ENCODE measurements at places on chromosomes 12 and 14. TPM values are rescaled to one million over a fixed set of nuclear protein-coding genes. Genes with fewer than 3 reads are reported as not detected.

Gene CD69
- total RNA-seq = 4.4 TPM

Gene CMA1
- 2.8 TPM for total RNA-seq

Gene IPO4
- 23.4 TPM for total RNA-seq

Gene SPIC
- 0.33 TPM for total RNA-seq

Gene KRT79
- total RNA-seq = not detected

Gene CABP1
- total RNA-seq = 1.7 TPM

Gene KCNMB4
- total RNA-seq = 3.3 TPM

Gene ARL1
- total RNA-seq = 94.0 TPM

Gene NOVA1
- 13.8 TPM for total RNA-seq

Gene APEX1
- total RNA-seq = 66.0 TPM

Gene SRRM4
- total RNA-seq = 0.88 TPM

- no peaks in the 10 kb centered on the region for H3K4me1 ChIP-seq
- no peaks in the 10 kb centered on the region for H3K27me3 ChIP-seq
- H3K27ac ChIP-seq = no peak overlapping the region
Observed at GRCh38 chr14:105220699-105221597, 27.4 kb upstream of the BTBD6 start.

GRCh38 chr14:94050231-94050880, 24.2 kb downstream of the OTUB2 start:
- H3K27ac ChIP-seq = no peak overlapping the region
- no peaks in the 10 kb centered on the region for H3K4me1 ChIP-seq
- H3K27me3 ChIP-seq = no peaks in the 10 kb centered on the region
- no peak for DNase-seq
- H3K36me3 ChIP-seq = peaks cover 16% of the 10 kb centered on the region

- no peaks in the 10 kb centered on the region for H3K36me3 ChIP-seq
- DNase-seq = no peak
- H3K4me1 ChIP-seq = no peaks in the 10 kb centered on the region
- no peak overlapping the region for H3K27ac ChIP-seq
- no peak overlapping the region for H3K4me3 ChIP-seq
- H3K27me3 ChIP-seq = no peaks in the 10 kb centered on the region
Observed at GRCh38 chr14:106185837-106186233, 659.5 kb downstream of the TMEM121 start.

DNA sequence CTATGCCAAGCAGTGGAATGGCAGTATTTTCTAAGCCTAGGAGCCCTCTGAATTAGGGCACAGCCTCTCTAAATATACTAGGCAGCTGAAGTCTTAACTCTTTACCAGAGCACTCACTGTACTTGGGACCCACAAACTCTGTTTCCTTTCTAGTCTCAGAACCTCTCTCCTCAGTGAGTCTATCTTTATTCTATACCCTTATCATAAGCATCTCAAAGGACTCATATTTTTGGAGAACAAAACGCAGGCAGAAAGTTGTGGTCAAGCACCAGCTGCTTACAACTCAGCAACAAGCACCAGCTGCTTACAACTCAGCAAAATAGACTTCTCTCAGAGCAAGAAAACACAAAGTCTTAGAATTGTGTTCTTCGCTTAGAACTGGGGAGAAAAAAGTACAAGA, 993 bp downstream of the CCDC196 start:
- H3K4me1 ChIP-seq = no peaks in the 10 kb centered on the region
- no peak overlapping the region for H3K27ac ChIP-seq
- no peak for DNase-seq
- H3K36me3 ChIP-seq = no peaks in the 10 kb centered on the region

- no peak overlapping the region for H3K4me3 ChIP-seq
- H3K36me3 ChIP-seq = no peaks in the 10 kb centered on the region
- no peaks in the 10 kb centered on the region for H3K27me3 ChIP-seq
- DNase-seq = no peak
Observed at GRCh38 chr12:22615963-22616501, 8.9 kb upstream of the ETNK1 start.

- peak within 1 kb of the TSS; percentile 63 for H3K4me3 ChIP-seq
- peak; percentile 65 for DNase-seq
- no peaks in the 10 kb centered on the region for H3K36me3 ChIP-seq
- H3K27me3 ChIP-seq = no peaks in the 10 kb centered on the region
- no peaks in the 10 kb centered on the region for H3K4me1 ChIP-seq
- H3K27ac ChIP-seq = peak within 1 kb of the TSS; percentile 13
Observed at GRCh38 chr12:42589465-42590329, at the start of gene PRICKLE1. Gene PRICKLE1 (minus strand): TSS chr12:42589746. CDS start chr12:42472516, 117,230 bp downstream.

- H3K4me1 ChIP-seq = no peaks in the 10 kb centered on the region
- H3K4me3 ChIP-seq = no peak overlapping the region
- no peaks in the 10 kb centered on the region for H3K36me3 ChIP-seq
- DNase-seq = no peak
- no peaks in the 10 kb centered on the region for H3K27me3 ChIP-seq
Observed at GRCh38 chr12:69708649-69709048, 9.5 kb upstream of the BEST3 start.

DNA sequence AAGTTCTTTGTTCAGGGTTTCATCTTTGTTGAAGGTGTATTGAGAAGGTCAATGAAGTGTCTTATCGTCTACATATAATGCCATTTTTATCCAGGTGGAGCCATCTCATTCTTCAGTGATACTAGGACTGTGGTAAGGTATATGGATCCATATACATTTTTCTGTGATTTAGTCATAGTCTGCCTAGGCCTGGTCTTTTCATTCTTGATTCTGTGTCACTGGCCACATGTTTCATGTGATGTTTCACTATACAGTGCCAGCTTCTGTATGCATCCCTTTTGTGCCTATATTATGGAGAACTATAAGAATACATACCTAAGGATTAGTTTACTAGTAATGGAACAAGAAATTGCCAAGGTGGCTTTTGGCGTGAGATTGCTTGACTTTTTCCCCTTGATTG, 40.5 kb downstream of the VEZT start:
- no peaks in the 10 kb centered on the region for H3K4me1 ChIP-seq
- DNase-seq = no peak
- no peak overlapping the region for H3K4me3 ChIP-seq

- H3K4me3 ChIP-seq = no peak overlapping the region
- no peaks in the 10 kb centered on the region for H3K27me3 ChIP-seq
- H3K36me3 ChIP-seq = no peaks in the 10 kb centered on the region
- no peaks in the 10 kb centered on the region for H3K4me1 ChIP-seq
- no peak for DNase-seq
Observed at GRCh38 chr14:65920996-65921395, 508.5 kb downstream of the FUT8 start.

DNA sequence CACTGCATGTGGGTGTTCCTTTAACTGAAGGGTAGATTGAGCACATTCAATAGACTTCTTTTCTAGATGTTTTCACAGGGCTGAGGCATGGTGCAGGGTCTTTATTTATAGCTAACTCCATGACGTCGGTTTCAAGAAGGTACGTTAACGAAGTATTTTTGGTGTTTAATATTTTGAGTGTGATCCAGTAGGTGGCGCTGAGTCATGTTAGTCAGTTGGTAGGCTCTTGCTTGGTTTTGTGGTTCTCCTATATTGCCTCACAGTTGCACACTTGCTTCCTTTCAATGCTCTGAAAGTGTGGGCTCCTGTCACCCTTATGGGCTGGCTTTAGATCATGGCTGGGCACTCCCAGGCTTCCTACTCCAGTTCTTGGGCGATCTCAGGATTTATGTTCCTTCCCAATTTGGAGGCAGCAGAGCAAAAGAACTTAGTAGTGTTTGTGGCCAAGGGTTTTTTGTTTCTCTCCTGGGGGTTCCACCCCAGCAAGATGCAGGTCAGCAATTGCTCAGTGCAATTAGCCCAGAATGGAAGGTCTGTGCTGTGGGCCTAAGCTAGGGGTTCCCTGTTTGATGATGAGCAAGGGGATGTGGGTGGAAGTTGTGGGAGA, 471.6 kb upstream of the FOXG1 start:
- H3K36me3 ChIP-seq = no peaks in the 10 kb centered on the region
- no peaks in the 10 kb centered on the region for H3K4me1 ChIP-seq
- no peak overlapping the region for H3K4me3 ChIP-seq
- H3K27me3 ChIP-seq = no peaks in the 10 kb centered on the region
- no peak for DNase-seq

GRCh38 chr12:106197906-106198623, 49.8 kb downstream of the CKAP4 start:
- no peaks in the 10 kb centered on the region for H3K27me3 ChIP-seq
- H3K4me1 ChIP-seq = no peaks in the 10 kb centered on the region
- DNase-seq = no peak
- H3K4me3 ChIP-seq = no peak overlapping the region
- no peaks in the 10 kb centered on the region for H3K36me3 ChIP-seq

DNA sequence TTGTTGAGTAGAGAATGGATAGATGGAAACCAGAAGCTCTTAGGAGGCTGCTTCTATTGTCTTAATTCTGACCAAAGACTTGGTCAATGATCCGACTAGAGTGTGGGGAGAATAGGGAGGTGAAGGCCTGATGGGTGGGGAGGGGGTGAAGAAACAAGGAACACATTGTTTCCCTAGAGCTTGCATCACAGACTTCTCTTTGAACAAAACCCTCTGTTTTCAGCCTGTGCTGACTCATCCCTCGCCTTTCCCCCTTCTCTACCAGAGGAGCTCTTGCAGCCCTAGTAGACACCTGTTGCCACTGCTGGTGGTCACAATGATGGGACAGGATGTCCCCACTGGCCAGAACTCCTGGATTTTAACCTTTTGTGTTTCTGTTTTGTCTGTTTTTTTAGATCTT, 46.8 kb upstream of the CISTR start:
- no peak overlapping the region for H3K4me3 ChIP-seq
- no peaks in the 10 kb centered on the region for H3K27me3 ChIP-seq

- no peaks in the 10 kb centered on the region for H3K36me3 ChIP-seq
- no peaks in the 10 kb centered on the region for H3K27me3 ChIP-seq
- H3K4me3 ChIP-seq = no peak overlapping the region
- no peak for DNase-seq
- no peaks in the 10 kb centered on the region for H3K4me1 ChIP-seq
- H3K27ac ChIP-seq = no peak overlapping the region
Observed at GRCh38 chr14:100199240-100199860, 39.6 kb upstream of the YY1 start.

DNA sequence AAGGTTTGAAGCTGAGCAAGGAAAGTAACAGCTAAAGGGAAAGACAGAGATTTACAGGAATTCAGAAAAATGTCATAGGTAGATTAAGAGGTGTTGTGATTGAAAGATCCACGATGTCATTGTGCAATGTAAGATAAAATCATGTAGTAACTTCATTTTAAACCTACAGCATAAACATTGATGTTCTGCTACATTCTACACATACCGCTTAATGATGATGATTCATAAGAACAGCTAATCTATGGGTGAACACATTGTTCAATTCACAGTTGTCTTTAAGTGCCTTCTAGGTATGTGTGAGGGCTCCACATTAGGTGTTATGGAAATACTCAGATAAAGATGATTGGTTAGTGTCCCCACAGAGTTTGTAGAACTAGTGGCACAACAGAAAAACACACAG, 170.9 kb downstream of the GRIP1 start:
- no peaks in the 10 kb centered on the region for H3K36me3 ChIP-seq
- H3K27ac ChIP-seq = no peak overlapping the region
- no peaks in the 10 kb centered on the region for H3K27me3 ChIP-seq
- no peaks in the 10 kb centered on the region for H3K4me1 ChIP-seq
- no peak for DNase-seq
- no peak overlapping the region for H3K4me3 ChIP-seq

DNA sequence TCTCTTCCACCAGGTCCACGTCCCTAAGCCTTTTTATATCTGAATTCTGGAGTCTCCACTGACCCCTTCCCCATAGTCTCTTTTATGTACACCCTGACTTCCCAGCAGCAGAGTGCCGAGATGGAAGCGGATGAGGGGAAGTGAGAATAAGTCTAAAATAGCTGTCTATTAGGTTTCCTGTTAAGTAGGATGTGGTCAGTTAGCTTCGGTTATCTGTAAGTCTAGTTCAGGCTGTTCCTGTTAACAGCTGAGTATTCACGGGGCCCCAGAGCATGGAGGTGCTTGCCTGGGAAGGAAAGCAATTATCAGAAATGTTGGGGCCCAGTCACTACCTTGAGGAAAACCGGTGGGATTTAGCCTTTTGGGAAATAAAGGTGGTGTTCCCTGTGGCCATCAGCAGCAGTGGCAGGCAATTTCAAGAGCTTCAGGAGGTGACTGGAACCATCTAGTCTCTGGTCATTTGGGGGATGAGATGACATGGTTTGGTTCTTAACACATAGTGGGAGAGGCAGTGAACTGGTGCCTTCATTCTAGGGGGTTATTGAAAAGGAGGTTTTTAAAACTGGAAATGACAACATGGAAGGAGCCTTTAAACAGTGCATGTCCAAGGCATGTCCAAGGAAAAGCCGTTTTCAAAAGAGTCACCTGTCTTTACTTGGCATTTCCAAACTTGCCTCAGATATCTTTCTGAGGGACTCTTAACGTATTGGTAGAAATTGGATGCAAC, 21.8 kb downstream of the CHST11 start:
- H3K4me1 ChIP-seq = no peaks in the 10 kb centered on the region
- no peaks in the 10 kb centered on the region for H3K27me3 ChIP-seq
- no peak for DNase-seq

GRCh38 chr12:115341442-115341841, 657.5 kb upstream of the TBX3 start:
- no peak overlapping the region for H3K27ac ChIP-seq
- peak; percentile 87 for DNase-seq
- no peaks in the 10 kb centered on the region for H3K36me3 ChIP-seq
- H3K4me1 ChIP-seq = no peaks in the 10 kb centered on the region
- H3K4me3 ChIP-seq = no peak overlapping the region
- H3K27me3 ChIP-seq = no peaks in the 10 kb centered on the region

DNA sequence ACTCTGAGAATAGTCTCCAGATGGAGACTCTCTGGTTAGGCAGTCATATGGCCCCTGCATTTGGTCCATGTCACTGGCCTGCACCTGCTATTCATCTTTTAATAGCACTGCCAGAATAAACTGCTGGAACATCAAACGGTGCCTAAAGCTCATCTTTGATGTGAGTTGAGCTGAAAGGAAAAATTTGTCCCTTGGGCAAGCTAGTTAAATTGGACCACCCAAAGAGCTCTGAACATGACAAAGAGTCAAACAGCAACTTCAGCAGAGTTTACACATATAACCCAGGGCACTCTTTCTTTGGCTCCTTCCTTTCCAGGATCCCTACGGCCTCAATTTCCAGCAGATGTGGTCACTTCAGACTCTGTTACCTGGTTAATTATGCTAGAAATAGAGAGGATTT, 269.9 kb downstream of the RPL10L start:
- H3K27ac ChIP-seq = no peak overlapping the region
- no peaks in the 10 kb centered on the region for H3K36me3 ChIP-seq
- H3K4me3 ChIP-seq = no peak overlapping the region
- DNase-seq = no peak
- H3K4me1 ChIP-seq = no peaks in the 10 kb centered on the region

DNA sequence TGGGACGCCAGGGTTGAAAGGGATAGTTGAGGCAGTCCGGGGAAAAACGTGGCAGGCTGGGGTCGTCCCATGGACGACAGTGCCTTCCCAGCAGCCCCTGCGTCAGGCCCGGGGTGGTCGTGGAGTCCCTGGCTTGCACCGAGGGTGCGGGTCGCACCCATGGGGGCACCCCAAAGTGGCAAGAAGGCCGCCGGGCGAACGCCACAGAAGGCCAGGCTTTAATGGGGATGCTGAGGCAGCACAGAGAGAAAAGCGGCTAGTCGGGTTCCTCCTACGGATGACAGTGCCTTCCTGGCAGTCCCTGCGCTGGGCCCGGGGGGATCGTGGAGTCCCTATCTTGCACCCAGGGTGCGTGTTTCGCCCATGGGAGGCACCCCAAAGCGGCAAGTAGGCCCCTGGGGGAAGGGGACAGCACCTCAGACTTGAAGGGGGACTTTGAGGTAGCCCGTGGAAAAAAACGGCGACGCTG, 158.6 kb upstream of the ALG10B start:
- H3K4me1 ChIP-seq = no peaks in the 10 kb centered on the region
- H3K27ac ChIP-seq = no peak overlapping the region
- H3K27me3 ChIP-seq = no peaks in the 10 kb centered on the region
- DNase-seq = peak; percentile 70

- H3K36me3 ChIP-seq = no peaks in the 10 kb centered on the region
- no peak for DNase-seq
- no peaks in the 10 kb centered on the region for H3K4me1 ChIP-seq
- H3K27me3 ChIP-seq = no peaks in the 10 kb centered on the region
- no peak overlapping the region for H3K4me3 ChIP-seq
Observed at GRCh38 chr14:68625366-68626090, 167.3 kb downstream of the ZFP36L1 start.
